Hindlimb muscle (tissue), 1 donor: ENCODE measurements at places on chromosomes 3 and 15. TPM values are rescaled to one million over a fixed set of nuclear protein-coding genes. Genes with fewer than 3 reads are reported as not detected.

The ACSBG1 gene
- 0.44 TPM for polyA plus RNA-seq

DNA sequence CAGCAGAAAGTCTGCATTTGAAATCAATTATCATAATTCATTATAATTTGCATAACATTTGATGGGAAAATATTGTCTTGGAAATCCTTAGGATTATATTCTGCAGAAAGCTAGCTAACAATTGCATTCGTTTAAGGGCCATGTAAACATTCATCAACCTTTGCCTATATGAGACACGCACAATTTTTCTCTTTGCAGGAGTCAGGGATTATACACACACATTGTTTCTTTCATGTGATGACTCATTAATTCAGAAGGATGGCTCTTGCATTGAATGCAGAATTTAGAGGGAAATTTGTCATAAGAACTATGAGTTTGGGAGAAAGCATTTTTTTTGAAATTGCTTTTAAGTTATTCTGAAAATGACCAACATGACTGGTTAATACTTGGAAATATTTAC lies 844.7 kb downstream of the DIPK2A start:
- DNase-seq: no peak

DNA sequence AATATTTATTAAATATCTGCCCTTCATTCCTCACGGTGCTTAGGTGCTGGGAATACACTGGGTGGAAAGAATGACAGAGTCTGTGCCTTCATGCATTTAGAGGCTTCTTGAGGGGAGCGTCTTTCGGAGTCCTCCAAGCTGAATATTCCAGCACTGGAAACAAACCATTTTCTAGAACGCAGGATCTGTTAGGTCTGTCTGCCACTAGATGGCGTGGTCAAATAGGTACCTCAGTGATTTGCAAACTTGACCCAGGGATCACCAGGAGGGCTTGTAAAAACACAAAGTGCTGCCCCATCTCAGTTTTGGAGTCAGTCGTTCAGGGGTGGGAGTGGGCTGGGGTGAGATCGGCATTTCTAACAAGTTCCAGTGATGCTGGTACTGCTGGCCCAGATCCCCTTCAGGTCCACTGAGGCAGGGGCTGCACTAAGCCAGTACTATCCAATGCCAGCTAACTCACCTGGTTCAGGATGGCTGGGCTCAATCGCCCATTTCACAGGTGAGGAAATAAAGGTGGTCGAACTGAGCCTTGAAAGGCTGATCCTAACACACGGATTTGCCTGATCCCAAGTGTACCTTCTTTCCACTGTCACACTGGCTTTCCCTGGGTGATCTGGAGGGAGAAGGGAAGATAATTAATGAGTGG lies 14.8 kb downstream of the ARNT2 start:
- no peak for DNase-seq

DNA sequence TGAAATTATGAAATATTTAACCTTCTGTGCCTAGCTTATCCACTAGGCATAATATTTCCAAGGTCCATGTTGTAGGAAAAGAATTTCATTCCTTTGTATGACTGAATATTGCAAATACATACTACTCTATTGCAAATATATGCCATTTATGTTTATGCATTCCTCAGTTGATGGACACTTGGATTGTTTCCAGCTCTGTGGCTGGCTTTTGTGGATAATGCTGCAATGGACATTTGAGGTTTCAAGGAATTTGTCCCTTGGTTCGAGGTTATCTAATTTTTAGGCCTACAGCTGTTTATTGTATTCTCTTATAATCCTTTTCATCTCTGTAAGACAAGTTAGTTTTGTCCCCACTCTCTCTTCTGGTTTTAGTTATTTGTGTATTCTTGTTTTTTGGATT lies 7.7 kb upstream of the AADACL2 start:
- DNase-seq: no peak

DNA sequence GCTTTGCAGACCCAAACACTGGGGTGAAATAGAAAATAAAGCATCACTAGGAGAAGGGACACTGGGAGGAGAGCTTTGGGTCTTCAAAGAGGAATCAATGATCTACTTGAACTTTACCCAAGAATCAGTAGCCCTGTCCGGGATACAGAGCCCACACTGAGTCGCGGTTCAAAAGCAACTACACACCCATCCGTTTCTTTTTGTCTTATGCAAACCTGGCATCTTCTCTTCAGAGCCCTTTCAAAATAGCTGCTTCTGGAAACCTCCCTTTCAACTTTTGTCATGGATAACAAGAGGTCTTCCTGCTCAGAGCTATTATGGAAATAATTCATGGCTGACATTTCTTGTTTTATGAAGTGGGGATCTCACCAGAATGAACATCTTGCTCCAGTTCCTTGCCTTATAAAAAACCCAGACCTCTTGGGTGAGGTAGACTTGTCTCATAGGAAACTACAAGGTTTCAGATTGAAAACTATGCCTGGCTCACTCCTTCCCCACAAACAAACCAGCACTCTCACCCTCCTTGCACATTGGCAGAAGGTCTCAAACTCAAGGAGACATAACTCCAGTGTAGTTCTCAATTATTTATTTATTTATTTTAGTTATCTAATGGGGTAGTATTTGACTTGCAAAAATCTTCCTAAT lies 115.1 kb upstream of the ARHGEF3 start:
- DNase-seq: no peak
